ENCODE measurements at places on chromosomes 13 and 19.
A peak's percentile ranks its signal among the peaks of the same experiment; 100 is the strongest.

DNA sequence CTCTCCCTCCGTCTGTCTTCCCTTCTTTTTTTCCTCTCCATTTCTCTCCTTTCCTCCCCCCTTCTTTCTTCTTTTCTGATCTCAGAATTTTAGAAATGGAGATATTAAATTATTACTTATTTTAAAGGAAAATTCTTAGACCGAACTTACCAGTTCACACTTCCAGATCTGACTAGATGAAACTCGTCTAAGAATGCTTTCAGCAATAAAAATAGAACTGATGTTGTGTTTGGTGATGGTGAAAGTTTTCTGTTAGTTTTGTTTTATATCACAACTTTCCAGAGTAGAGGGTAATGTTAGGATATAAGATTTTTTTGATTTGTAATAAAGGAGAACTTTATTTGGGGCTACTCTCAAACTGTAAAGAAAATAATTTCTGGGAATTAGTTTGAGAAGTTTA lies 29.9 kb downstream of the UCHL3 start:
- DNase-seq: no peak

- DNase-seq: no peak
Measured at GRCh38 chr13:33251131-33251661, 34.4 kb downstream of the STARD13 start.

GRCh38 chr19:45817725-45818301 lies 2.7 kb upstream of the RSPH6A start:
- no peak for DNase-seq

DNA sequence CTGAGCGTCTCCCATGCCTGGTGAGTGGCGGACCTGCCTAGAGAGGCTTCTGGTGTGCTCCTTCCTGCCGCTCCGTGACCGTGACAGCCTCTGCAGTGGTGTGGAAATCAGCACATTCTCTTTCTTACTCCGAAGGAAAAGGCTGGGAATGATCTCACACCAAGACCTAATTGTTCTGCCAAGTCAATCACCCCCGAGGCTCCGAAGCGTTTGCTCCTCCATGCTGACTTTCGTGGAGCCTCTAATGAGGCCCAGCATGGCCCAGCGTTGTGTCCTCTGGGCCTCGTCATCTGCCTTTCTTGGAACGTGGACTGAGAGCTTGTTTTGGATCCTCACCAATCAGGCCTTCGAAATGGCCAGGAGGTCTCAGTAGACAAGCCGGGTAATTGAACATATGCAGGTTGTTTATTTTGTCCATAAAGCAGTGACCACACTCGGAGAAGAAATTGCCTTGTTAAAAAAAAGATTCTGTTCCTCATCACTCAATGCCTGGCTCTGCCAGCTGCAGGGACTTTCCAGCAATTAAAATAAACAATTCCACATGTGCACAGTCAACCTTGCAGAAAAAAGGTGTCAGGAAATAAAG lies 107.1 kb downstream of the UBL3 start:
- no peak for DNase-seq

DNA sequence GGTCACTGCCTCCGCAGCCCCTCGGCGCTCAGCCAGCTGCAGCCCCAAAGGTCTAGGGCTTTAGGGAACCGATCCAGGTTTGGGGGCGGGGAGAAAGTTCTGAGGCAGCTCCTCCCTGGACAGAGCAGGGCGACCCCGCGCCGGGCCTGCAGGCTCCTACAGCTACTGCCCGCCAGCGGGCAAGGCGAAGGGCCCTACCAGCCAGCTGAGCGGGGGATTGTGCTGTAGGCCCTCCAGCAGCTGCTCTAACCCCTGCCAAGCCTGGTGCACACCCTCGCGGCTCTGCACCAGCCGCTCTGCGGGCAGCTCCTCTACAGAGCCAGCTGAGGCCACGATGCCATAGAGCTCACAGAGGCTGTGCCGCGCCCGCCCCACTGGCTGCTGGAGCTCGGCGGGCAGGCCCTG lies 14.0 kb downstream of the PLIN4 start:
- DNase-seq: no peak

GRCh38 chr19:6608940-6609339 lies 18.0 kb upstream of the CD70 start:
- DNase-seq: no peak

GRCh38 chr19:34366738-34367623 lies 2.0 kb downstream of the GPI start:
- DNase-seq: no peak

GRCh38 chr19:31594701-31595100 lies 245.5 kb upstream of the TSHZ3 start:
- DNase-seq: no peak

DNA sequence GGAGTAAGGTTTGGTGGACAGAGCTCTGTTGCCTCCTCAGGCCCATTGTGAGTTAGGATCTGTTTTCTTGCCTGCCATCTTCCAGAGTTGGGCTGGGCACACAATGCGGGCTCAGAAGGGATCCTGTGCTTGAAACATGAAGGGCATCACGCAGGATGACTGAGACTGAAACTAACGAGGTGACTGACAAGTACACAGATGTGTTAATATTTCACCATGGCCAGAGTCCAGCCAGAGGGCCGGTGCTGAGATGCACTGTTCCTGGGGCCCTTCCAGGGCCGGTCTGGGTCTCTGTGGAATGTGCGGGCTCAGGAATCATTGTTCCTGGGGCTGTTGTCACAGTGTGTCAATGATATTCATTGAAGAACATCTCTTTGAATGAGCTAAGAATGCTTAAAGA lies 163.7 kb downstream of the URI1 start:
- DNase-seq: no peak

GRCh38 chr13:59422646-59423045 lies 741.1 kb downstream of the DIAPH3 start:
- no peak for DNase-seq

DNA sequence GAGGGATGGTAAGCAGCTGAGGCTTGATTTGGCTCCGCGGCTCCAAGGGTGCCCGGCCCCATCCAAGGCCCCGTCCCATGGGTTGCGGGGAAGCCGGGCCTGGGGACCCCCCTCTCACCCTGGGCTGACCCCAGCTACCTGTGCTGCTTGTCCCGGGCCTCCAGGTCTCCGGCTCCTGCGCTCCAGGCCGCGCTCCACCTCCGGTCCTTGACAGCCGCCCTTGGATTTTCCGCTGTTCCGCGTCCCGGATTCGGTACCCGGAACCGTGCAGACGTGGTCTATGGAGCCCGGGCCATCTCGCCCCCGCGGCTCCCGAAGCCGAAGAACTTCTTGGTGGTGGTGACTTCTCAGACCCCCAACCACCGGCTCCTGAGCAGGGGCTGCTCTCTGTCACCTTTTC lies 48.3 kb upstream of the C1QTNF9B start:
- DNase-seq: no peak

- DNase-seq: no peak
Measured at GRCh38 chr19:53982611-53983010, 8.8 kb upstream of the CACNG6 start.

- no peak for DNase-seq
Measured at GRCh38 chr19:52492994-52493470, 34.4 kb upstream of the ZNF808 start.

- peak; percentile 41 for DNase-seq
Measured at GRCh38 chr19:15466851-15467733, 2.7 kb upstream of the RASAL3 start.

DNA sequence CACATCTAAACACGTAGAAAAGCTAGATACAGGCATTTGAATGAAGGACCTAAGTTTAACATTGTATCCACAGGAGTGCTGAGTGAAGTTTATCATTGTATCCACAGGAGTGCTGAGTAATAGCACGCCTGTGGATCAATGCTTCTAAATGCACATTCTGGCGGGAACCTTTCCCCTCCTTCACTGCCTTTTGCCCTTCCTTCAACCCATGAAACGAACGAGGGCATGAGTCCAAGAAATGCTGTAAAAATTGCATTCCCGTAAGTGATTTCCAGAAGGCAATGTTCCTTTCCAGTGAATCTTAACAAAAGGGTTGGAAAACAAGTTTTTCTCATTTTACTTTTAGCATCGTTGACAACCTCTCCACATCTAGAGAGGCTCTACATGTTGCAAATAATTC lies 88.1 kb downstream of the ZDHHC20 start:
- no peak for DNase-seq

GRCh38 chr13:30819136-30819888 lies 84.0 kb downstream of the ALOX5AP start:
- no peak for DNase-seq

DNA sequence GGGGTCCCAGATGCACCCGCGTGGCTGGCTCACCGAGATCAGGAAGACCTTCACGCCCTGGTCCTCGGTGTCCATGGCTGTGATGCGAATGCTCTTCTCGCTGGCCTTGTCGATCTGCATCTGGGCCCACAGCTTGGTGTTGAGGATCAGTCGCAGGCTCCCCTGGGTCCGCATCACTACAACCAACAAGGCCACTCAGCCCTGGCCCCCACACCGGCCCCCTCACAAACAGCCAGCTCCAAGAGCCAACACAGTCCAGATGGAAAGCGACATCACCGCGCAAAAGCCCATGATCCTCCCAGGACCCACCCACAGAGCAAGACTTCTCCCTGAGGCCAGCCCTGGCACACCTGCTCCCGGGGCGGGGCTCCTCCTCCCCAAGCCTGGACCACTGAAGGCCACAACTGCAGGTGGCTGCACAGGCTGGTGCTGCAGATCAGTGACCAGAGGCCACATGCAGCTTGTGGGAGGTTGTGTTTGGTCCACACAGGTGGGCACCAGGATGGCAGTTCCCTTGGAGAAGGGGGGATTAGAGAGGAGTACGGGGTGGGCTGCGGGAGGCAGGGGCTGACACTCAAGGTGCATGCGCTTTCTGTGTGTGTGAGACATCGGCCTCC lies 4.5 kb downstream of the CAPS start:
- DNase-seq: no peak

- no peak for DNase-seq
Measured at GRCh38 chr13:34145061-34145460, 327.1 kb downstream of the RFC3 start.

- peak; percentile 2 for DNase-seq
Measured at GRCh38 chr13:112968380-112968909, 569 bp upstream of the MCF2L start.

DNA sequence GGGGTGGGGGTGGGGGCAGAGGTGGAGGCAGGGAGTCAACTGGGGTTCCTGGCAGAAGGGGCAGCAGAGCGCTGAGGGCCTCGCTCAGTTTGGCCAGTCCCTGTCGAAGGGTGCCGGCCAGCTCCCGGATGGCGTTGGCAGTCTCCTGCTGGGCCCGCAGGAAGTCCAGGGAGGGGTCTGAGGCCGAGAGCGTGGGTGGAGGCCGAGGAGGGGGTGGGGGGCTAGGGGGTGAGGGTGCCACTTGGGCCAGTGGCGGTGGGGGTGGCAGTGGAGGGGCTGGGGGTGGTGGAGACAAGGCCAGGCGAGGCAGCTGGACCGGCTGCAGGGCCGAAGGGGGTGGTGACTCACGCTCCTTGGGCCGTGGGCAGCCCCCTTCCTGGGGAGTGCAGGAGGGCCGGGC lies 4.9 kb upstream of the IRF2BP1 start:
- DNase-seq: no peak

GRCh38 chr13:19618977-19619376 lies 14.5 kb upstream of the MPHOSPH8 start:
- no peak for DNase-seq

- DNase-seq: no peak
Measured at GRCh38 chr13:108895220-108895704, 265.9 kb downstream of the MYO16 start.

DNA sequence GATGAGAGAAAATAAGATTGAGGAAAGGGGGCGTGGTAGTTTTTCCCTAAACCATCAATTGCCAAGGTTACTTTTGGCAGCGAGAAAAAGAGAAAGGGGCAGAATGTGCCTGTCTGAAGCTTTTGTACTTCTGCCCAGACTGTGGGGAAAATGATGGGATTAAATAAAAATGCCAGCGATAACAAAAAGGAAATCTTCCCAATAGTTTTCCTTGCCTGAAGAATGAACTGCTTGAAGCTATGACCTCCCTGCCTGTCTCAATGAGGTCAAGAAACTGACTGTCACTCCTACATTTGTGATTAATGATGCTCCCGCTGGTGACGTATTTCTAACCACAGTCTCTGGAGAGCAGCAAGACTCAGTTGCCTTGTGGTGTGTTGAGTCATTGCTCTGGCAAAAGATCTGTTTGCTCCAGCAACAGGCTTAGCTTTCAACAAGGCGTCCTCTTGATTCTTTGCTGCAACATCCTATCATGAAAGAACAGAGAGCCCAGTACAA lies 1051.5 kb downstream of the DIAPH3 start:
- no peak for DNase-seq

DNA sequence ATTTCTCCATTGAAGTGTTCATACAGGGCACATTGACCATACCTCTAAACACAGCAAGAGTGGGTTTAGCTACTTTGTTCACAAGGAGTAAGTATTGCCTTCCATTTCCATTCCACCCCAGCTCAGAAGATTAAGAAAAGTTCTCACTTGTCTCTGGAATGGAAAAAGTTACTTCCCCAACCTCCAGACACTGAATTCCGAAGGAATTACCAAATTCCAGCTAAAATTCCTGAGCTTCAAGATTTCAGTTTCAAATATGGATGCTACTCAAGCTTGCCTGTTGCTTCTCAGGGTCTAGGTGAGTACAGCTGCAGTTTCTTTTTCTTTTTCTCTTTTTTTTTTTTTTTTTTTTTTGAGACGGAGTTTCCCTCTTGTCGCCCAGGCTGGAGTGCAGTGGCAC lies 33.6 kb downstream of the TEX26 start:
- no peak for DNase-seq

GRCh38 chr13:78228211-78228610 lies 309.6 kb upstream of the EDNRB start:
- no peak for DNase-seq

Data from activated T-cell treated with anti-CD3 and anti-CD28 coated beads for 24 hours (primary cell).